ENCODE measurements at places on chromosomes 5 and 9.

GRCh38 chr9:77469515-77470231, 178.4 kb downstream of the GNA14 start:
- DNase-seq, result no peak

GRCh38 chr5:71972777-71973473, 134.3 kb upstream of the MAP1B start:
- DNase-seq, result no peak

GRCh38 chr5:37514946-37515345, 135.8 kb downstream of the WDR70 start:
- DNase-seq, result no peak

GRCh38 chr5:177546258-177546741, 8.1 kb downstream of the FAM193B start:
- no peak for DNase-seq

DNA sequence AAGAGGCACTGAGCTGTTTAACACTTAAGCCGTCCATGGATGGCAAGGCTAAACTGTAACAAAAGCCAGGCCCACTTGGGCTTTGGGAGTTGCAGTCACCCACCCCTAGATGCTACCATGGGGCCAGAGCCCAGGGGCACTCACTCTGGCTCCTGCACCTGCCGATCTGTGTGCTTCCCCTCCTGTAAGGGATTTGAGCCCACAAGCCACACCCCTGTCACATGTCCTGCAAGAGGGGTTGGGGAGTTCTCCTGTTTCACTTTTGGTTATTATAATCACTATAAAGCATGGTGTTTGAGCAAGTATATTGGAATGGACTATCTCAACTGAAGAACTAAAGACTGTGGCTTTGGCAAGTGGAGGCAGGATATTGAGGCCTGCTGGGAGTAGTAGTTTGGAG, 14.0 kb upstream of the GPR151 start:
- DNase-seq, result no peak

DNA sequence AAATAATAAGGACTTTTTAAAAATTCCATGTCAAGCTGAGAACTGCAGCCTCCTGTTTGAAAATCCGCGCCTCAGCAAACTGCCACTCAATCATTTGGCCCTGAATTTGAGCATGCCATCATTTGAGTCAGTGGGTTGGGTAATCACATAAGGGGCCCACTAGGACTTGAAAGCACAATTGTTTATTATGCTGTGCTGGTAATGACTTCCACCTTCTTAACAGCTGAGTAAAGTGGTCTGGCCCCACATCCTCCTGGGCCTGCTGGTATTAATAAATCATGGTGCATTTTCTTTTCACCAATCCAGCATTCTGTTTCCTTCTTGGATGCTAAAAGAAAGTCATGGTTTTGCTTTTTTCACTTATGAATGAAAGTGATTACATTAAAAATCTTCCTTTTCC, 103.0 kb upstream of the CTSL start:
- no peak for DNase-seq

- DNase-seq, result no peak
These were observed 8.7 kb upstream of the TRPC7 start for GRCh38 chr5:136374003-136374402.

GRCh38 chr9:124045076-124045829, 33.7 kb downstream of the LHX2 start:
- DNase-seq, result no peak

- no peak for DNase-seq
These were observed 233.1 kb downstream of the FANCC start for GRCh38 chr9:95084254-95084934.

All from stimulated activated CD8-positive, alpha-beta memory T cell treated with anti-CD3 and anti-CD28 coated beads, Interleukin-4, amount 100 ng/mL, for 4 hours (primary cell).